ENCODE measurements at places on chromosomes 4 and X.

DNA sequence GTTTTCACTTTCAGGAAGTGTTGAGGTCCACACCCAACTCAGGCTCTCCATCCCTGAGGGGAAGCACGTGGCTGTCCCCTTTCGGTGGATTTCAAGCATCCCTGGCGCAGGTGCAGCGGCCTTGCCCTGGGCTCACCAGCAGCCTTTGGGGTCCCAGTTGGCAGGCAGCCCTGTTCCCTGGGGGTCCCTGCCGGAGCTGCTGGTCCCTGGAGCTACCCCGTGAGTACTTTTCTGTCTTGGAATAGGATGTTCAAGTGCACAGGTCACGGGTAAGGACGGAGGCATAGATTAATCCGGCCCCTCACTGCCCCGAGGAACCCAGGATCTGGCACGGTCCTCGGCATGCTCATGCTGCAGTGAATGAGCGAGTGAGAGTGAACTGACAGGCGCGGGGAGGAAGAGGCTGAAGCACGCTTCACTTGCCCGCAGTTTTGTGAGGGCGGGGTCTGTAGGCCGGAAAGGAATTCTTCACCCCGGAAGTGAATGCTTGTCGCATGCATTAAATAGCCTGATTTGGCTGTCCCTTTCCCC lies 117.2 kb upstream of the FAT1 start:
- DNase-seq = no peak

- DNase-seq = no peak
These were observed 269.9 kb upstream of the FAT4 start for GRCh38 chr4:125044886-125045285.

DNA sequence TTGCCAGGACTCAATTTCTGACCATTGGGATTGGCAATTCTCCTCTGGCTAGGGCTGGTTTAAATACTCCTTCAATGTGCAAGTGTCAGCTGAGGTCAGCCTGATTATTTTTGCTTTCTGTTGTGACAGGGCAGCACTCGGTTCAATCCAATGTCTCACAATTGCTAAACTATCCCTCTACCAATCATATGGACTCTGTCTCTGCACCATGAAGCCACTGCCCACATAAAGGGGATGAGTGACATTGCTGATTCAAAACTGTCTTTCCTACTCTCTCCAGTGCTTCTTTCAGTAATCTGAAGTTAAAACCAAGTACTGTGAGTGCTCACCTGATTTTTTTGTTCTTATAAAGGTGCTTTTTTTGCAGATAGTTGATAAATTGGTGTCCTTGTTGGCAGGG lies 1030.7 kb downstream of the GLUD2 start:
- no peak for DNase-seq

- no peak for DNase-seq
These were observed 1676.1 kb upstream of the TENM3 start for GRCh38 chr4:180567080-180567479.

- DNase-seq = no peak
These were observed 420.3 kb downstream of the FAT4 start for GRCh38 chr4:125735102-125735501.

GRCh38 chrX:47540754-47541538 lies 20.1 kb upstream of the ARAF start:
- no peak for DNase-seq

DNA sequence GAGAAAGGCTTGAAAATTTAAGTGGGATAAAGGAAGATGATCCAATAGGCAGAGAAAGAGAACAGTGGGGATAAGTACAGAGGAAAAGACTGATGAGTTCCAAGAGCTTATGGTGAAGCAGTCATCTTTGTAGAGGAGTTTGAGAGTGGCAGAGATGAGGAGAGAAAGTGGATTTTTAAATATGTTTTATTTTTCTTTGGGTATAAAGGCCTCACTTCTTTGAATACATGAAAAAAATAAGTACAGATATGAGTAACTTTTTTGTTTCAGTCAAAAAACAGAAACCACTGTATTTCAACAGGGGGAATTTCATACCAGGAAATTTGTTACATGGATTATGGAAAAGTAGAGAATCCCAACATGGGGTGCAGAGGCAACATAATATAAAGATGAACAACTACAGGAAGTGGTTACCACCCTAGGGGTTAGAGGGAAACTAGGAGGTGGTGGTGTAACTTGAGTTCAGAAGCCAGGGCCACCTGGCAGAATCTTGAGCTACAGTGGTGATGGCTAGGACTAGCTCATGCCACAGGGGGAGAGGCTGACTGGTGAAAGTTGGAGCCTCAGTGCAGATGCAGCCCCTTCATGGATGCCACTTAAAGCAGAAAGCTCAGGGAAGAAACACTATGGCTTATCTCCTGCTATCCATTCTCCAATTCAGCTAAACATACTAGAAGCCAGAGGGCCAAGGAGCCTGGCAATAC lies 3.4 kb upstream of the CYBB start:
- no peak for DNase-seq

GRCh38 chrX:40174001-40174853 lies 76.5 kb upstream of the BCOR start:
- DNase-seq = peak; percentile 63

DNA sequence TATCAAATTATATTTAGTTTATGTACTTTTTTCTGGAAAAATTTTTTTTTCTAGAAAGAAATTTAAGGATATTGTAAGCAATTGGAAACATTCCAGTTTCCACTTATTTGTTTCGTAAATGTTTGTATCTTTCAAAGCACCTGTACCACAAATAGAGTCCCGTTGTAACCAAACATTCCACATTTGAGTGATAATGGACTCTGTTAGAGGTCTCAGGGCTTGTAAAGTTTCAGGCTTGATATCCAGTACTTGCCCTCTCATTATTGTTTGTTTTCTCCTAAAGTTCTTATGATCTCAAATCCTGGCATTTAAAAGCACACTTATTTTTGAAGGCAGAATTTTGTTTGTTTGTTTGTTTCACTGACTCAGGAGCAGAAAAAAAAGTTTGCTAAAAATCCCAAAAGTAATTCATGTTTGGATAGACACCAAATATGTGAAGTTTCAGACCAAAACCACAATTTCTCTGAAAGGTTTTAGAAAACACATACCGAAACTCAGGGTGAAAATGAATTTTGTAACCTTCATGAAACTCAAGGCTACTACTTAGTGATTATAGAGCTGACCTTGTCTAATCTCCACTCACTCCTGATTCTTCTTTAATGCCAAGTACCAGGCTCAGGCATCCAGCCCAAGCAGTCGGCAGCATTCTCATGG lies 5.7 kb upstream of the TMEM192 start:
- DNase-seq = no peak

DNA sequence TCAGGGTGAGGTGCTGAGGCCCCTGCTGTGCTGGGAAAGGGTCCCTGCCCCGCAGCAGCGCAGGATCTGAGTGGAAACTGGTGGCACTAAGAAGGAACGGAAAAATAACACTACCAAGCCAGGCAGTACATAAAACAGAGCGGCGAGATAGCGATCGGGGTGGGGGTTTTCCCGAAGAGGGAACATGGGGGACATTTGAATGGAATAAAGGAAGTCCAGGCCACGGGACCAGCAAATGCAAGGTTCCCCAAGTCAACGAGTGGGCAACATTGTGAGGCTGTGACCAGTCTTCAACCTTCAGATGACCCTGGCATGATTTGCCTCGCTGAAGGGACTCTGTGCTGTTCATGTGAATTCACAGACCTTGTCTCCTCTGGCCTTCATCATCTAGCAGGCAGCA lies 13.7 kb downstream of the MSX1 start:
- no peak for DNase-seq

- DNase-seq = no peak
These were observed 7.8 kb upstream of the RNF128 start for GRCh38 chrX:106718709-106719108.

GRCh38 chrX:23497919-23498318 lies 163.3 kb downstream of the PTCHD1 start:
- no peak for DNase-seq

GRCh38 chrX:45584717-45585116 lies 384.0 kb upstream of the DIPK2B start:
- DNase-seq = no peak

DNA sequence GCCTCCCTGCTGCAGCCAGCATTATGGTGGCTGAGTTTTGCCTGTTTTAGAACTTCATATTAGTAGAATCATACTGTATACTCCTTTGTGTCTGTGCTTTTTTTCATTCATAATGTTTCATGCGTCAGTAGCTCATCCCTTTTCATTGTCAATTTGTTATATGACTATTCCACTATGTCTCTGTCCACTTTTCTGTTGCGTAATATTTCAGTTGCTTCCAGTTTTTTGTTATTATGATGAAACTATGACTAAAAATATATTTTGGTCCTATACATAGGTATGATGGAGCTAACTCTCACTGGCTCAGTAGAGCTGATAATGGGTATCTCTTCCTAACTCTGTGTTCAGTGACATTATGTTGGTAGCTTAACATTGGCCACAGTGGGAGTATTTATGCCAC lies 48.3 kb downstream of the DMP1 start:
- no peak for DNase-seq

DNA sequence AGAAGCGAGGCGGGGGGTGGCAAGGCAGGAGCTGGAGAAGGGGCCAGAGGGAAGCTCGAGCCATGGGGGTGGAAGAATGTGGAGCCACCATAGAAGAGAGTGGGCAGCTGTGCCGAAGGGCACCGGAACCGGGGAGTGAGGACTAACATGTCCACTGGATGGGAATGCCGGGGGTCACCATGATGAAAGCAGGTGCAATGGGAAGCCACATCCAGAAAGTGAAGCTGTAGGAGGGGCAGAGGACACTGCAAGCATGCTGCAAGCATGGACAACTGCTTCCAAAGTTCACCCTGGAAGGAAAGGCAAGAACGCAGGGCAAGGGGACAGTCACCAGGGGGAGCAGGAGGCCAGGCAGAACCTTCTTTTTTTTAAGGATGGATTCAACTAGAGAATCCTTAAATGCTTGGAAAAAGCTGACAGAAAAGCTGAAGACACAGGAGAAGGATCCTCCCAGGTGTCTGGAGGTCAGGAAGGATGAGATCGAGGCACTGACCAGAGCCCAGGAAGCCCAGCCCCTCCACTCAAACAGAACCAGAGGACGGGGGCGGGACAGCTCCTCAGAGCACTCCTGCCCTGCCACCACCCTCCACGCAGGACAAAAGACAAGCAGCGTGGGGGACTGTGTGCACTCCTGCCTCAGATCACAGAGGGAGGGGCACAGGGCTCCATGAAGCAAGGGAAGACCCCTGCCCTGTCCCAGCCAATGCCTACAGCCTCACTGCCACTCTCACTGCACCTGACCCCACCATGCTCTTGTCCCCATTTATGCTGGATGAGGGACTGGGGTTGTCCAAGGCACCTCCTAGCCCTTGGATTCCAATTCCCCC lies 169.2 kb downstream of the AFAP1 start:
- no peak for DNase-seq

- no peak for DNase-seq
These were observed 461.2 kb upstream of the NR3C2 start for GRCh38 chr4:148903388-148903787.

DNA sequence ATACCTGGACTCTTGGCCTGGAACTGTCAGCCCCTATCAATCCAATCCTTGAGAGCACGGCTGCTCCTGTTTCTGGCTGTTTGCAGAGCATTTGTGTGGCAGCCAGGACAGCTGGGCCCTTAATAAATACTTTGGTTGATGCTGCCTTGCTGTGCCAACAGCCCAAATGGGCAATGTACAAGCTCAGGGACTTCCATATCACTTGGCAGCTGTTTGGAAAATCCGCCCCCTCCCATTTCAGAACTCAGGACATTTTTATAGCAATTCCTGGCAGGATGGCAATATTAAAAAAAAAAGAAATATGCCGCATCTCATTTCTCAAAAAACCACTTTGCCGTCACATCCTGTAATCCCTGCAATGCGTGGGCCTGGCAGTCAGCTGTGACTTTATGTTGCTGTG lies 218.9 kb downstream of the HS3ST1 start:
- no peak for DNase-seq

DNA sequence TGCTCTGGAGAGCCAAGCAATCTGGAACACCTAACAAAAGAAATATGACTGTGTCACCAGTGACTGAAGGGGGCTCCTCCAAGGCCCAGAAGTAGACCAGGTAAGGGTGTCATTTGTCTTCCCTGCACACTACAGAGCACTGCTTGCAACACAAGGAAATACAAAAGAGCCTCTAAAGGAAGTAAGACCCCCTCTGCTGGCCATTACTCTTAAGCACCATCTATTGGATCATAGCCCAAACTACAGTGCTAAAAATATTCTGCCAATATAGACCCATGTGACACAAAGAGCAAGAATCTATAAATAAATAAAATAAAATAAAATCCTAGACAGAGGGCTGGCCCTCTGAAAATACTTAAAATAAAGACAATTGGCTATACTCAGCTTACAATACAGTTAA lies 528.7 kb downstream of the TMA16 start:
- DNase-seq = no peak

DNA sequence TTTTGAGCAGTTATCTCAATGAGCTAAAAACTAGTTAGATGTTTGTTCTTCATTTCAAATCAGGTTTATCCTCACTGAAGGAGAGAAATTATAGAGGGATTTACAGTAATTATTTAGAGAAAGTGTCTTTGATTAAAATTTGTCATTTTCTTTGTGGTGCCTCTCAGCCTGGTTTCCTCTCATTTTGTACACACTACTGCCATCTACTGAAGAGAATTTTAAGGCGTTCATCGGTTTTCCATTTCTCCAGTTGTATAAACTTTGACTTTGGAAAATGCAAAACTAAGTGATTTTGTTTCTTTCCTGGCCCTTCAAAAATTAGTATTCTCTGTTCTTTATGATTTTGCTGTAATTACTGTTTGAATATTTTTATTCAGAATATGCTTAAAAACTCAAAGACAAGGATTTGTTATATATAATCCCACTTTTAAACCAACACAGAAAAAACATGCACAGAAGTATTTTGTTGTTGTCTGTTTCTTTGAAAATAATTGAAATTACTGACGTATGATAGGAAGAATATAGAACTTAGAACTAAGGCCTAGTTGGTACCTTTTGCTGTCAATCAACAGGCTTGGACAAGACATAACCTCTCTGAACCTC lies 34.4 kb upstream of the ANXA3 start:
- DNase-seq = no peak

DNA sequence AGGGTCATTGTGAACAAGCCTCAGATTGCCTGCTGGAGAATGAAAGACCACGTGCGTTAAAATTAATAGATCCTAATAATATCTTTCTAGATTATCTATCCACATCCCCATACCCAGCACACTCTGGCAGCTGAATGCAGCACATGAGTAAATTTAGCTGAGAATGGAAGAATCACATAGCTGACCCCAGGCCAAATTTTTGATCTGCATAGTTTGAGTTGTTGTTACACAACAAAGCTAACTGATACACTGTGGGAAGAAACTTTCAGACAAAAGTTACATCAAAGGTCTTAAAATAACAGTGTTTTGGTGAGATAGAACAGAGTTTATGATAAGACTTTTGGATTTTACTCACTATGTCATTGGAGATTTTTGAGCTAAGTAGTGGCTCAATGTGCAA lies 72.4 kb upstream of the ANXA10 start:
- no peak for DNase-seq

GRCh38 chrX:72399816-72400215 lies 94.1 kb upstream of the CITED1 start:
- DNase-seq = no peak

- DNase-seq = no peak
These were observed 73.1 kb downstream of the MTHFD2L start for GRCh38 chr4:74230902-74231499.

Measured in activated CD4-positive, CD25-positive, alpha-beta regulatory T cell treated with anti-CD3 and anti-CD28 coated beads, Interleukin-2, amount 50 U/mL, for 72 hours (primary cell).